ENCODE measurements at places on chromosomes 12 and 14.
A peak's percentile ranks its signal among the peaks of the same experiment; 100 is the strongest.

GRCh38 chr12:122412851-122413433 is 9.5 kb downstream of the CLIP1 start:
- peak; percentile 78 for DNase-seq

GRCh38 chr12:82327861-82328260 is 30.3 kb downstream of the CCDC59 start:
- no peak for DNase-seq

DNA sequence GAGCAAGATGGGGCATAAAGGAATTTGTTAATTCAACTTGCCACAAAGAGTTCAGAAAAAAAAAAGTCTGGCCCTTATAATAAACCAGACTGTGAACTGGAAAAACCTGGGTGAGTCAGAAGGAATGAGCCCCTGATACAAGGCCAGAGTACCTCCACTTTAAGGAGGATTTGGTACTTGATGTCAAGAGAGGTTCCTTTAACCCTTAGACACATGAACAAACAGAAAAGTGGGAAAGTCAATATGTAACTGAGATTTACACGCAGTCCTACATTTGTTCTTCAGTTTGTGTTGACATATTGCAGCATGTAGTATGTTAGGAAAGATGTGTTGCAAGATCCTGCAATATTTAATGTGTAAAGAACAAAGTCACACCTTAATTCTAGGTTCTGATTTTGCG is 14.2 kb upstream of the SLC38A4 start:
- no peak for DNase-seq

DNA sequence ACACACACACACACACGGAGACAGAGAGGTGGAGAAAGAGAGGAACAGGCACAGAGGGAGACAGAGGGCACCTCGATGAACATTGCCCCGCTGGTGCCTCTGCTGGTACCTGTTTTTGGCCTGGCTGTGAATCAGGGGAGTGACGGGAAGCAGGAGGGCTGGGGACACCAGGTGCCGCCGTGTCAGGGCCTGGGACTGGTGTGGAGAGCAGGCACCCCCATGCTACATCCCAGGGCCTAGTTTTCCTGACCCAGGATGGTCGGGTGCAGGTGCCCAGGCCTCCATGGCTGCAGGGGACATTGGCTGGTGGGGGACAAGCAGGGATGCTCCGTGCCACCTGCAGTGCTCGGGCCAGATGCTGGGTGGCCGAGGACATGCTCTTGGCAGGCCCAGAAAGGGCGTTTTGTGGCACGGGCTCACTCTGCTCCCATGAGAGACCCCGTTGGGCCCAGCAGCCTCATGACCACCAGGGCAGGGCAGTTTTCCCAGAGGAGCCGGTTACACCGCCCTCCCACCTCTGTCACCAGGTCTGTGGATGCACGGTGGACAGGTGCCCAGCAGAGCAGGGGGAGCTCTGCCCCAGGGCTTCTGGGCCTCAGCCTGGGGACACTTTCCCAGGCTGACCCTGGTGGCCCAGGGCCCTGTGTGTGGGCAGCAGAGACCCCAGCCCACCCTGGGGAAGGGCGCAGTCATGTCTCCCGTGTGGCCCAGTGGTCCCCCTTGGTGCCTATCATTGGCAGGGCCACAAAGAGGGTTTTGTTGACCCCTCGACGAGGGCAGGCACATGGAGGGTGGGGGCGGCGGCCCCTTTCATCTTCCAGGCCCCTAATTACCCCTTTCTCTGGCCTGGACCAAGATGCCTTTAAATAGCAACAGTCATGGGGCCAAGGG is 207.5 kb upstream of the RTL1 start:
- no peak for DNase-seq
